CD4-positive, alpha-beta T cell (primary cell): ENCODE measurements at places on chromosomes 5 and 9.

GRCh38 chr9:18194316-18194715 lies 279.6 kb upstream of the ADAMTSL1 start:
- H3K27me3 ChIP-seq, result no peaks in the 10 kb centered on the region
- no peaks in the 10 kb centered on the region for H3K36me3 ChIP-seq
- H3K27ac ChIP-seq, result no peak overlapping the region
- H3K4me1 ChIP-seq, result no peaks in the 10 kb centered on the region

DNA sequence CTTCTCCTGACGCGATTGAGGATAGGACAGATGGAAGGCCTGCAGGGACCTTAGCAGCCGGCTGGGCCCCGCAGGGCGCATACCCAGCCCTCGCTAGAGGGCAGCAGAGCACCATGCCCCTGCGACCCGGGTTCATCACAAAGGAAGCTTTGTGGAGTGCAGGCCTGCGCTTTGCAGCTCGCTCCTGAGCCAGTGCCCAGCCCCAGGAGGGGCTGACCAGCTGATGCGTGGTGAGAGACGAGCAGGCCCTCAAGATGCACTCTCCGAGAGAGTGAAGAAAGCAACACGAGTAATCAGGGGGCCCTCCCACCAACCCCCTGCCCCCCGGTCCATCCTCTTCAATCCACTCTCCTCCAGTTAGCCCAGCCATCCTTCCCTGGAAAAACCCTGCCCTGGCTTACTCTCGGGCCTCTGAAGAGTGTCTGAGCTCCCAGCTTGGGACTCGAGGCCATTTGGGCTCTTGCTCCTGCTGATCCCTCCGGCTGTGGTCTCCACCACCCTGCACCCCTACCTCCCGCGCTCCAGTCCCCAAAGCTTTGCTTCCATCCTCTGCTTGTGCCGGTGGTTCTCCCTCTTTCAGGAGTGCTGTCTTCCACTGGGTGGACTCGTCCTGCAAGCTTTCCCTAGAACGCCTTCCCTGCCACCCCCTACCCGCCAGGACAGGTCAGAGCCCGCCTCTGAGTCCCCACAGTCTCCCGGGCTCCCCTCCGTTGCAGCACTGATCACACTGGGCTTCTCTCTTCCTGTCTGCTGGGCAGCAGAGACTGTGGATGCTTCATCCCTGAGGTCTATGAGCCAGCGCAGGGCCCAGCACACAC lies 9.1 kb upstream of the KIF12 start:
- H3K4me1 ChIP-seq, result no peaks in the 10 kb centered on the region
- no peak overlapping the region for H3K4me3 ChIP-seq
- H3K36me3 ChIP-seq, result no peaks in the 10 kb centered on the region
- H3K27ac ChIP-seq, result no peak overlapping the region
- no peaks in the 10 kb centered on the region for H3K27me3 ChIP-seq
- DNase-seq, result peak; percentile 65

GRCh38 chr5:4929092-4929655 lies 211.0 kb upstream of the ADAMTS16 start:
- no peak overlapping the region for H3K4me3 ChIP-seq
- H3K36me3 ChIP-seq, result no peaks in the 10 kb centered on the region
- H3K4me1 ChIP-seq, result no peaks in the 10 kb centered on the region
- no peak for DNase-seq
- H3K27me3 ChIP-seq, result no peaks in the 10 kb centered on the region

GRCh38 chr9:5002811-5003210 lies 17.7 kb downstream of the JAK2 start:
- H3K36me3 ChIP-seq, result no peaks in the 10 kb centered on the region
- no peak for DNase-seq
- H3K4me1 ChIP-seq, result no peaks in the 10 kb centered on the region
- no peak overlapping the region for H3K27ac ChIP-seq
- no peak overlapping the region for H3K4me3 ChIP-seq
- no peaks in the 10 kb centered on the region for H3K27me3 ChIP-seq

DNA sequence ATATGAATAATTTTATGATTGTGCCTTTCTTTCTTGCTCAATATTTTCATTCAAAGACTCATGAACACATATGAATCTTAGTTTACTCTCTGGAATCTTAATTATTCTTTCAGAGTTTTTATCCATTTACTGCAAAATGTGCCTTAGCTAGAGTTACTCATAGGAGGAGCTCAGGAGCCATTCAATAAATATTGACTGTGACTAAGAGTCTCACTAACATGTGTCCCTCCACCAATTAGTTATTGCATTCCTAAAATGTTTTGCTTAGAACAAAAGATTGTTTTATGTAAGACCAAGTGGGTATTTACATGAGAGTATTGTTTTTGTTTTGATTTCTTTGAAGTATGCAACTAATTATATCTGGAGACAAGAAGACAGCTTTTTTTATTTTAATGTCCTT lies 218.4 kb upstream of the MAST4 start:
- no peak overlapping the region for H3K4me3 ChIP-seq
- peaks cover 11% of the 10 kb centered on the region for H3K27me3 ChIP-seq
- no peak overlapping the region for H3K27ac ChIP-seq
- no peaks in the 10 kb centered on the region for H3K36me3 ChIP-seq
- no peak for DNase-seq

DNA sequence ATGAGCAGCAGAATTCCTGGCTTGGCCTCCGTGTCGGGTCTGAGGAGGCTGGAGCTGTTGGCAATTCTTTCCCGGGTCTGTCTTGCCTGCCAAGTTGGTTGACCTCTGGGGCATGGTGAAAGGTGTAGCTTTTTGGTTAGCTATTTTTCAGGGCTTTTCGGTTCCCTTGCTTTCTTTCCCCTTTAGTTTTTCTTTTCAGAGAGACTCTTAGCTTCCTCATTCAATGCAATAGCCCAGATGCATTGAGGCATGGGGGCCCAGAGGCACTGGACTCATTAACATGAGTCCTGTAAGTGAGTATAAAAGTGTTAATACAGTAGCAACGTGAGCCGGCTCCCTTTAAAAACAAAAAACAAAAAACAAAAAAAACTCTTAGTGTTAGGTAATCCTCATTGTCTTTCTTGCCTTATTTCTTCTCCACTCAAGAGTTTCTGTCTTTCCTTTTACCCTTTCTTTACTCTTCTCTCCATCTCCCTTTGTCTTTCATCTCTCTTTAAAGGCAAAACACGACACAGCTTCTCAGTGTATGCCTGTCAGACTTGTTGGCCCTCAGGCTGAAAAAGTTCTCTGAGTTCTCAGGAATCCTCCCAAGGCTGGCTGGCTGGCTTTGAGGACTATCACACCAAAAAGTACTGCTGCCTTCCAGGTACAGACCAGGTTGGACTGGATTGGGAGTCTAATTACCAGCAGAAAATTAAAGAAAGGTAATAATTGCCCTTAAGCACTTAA lies 289.9 kb upstream of the TUT7 start:
- no peak overlapping the region for H3K4me3 ChIP-seq
- no peaks in the 10 kb centered on the region for H3K4me1 ChIP-seq
- DNase-seq, result no peak
- no peaks in the 10 kb centered on the region for H3K36me3 ChIP-seq
- H3K27ac ChIP-seq, result no peak overlapping the region

DNA sequence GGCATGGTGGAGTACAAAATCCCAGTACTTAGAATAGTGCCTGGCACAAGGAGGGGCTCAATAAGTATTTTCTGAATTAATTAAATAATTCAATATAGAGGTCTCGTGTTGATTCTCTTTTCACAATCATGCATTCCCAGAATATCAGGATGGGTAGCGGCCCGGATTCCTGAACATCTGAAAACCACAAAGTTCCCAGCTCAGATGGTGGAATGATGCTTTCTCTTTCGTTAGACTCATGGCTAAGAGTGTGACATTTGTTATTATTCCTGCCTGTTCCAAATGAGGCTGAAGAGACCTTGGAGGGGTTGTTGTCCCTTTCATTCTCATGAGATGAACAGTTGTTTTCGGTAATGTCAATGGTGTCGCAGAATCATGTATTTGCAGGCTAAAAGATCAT lies 95.4 kb upstream of the LIFR start:
- peaks cover 7% of the 10 kb centered on the region for H3K27me3 ChIP-seq
- H3K4me1 ChIP-seq, result no peaks in the 10 kb centered on the region
- DNase-seq, result no peak
- H3K36me3 ChIP-seq, result no peaks in the 10 kb centered on the region
- no peak overlapping the region for H3K27ac ChIP-seq

DNA sequence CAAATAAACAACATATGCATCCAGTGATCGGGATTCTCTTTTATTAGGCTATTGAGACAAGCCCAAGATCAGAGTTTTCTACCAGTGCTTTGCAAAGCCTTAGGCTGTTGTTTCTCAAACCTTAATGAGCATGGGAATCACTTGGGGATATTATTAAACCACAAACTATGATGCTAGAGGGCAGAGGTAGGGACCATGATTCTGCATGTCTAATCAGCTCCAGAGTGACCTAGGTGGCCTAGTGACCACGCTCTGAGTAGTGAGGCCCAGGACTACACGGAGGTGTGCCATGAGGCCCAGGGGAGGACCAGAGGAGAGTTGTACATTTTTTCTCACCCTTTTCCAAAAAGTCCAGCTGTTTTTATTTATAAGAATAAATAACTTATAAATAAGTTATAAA lies 298.5 kb upstream of the TLE4 start:
- no peaks in the 10 kb centered on the region for H3K4me1 ChIP-seq
- H3K36me3 ChIP-seq, result no peaks in the 10 kb centered on the region
- H3K27ac ChIP-seq, result no peak overlapping the region

- H3K4me3 ChIP-seq, result no peak overlapping the region
- DNase-seq, result no peak
- no peaks in the 10 kb centered on the region for H3K27me3 ChIP-seq
- H3K36me3 ChIP-seq, result no peaks in the 10 kb centered on the region
Measured at GRCh38 chr9:81410201-81410600, 279.1 kb downstream of the TLE1 start.

DNA sequence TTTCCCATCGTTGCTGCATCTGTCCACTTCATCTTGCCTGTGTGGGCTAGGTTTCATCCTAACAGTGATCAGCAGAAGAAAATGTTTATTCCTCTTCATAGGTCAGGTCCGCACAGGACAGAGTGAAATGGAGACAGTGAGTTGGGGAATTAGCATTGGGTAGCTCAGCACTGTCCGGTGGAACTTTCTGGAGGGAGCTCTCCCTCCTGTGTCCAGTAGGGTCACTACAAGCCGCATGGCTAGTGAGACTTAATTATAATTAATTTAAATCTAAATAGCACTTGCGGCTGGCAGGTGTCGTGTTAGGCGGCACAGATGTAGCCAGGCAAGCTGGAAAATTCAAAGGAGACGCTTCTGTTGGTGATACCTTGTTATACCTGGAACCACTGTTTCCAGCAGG lies 48.4 kb downstream of the CFAP77 start:
- H3K27me3 ChIP-seq, result no peaks in the 10 kb centered on the region
- no peak overlapping the region for H3K27ac ChIP-seq
- DNase-seq, result no peak
- no peaks in the 10 kb centered on the region for H3K4me1 ChIP-seq

- no peaks in the 10 kb centered on the region for H3K27me3 ChIP-seq
- H3K4me1 ChIP-seq, result no peaks in the 10 kb centered on the region
- H3K4me3 ChIP-seq, result no peak overlapping the region
- H3K27ac ChIP-seq, result no peak overlapping the region
- H3K36me3 ChIP-seq, result no peaks in the 10 kb centered on the region
Measured at GRCh38 chr5:4225741-4226140, 630.1 kb downstream of the IRX1 start.

GRCh38 chr9:115364991-115365390 lies 247.0 kb upstream of the TNC start:
- no peaks in the 10 kb centered on the region for H3K4me1 ChIP-seq
- no peaks in the 10 kb centered on the region for H3K27me3 ChIP-seq
- H3K4me3 ChIP-seq, result no peak overlapping the region
